ENCODE measurements at places on chromosomes 2 and 18.

DNA sequence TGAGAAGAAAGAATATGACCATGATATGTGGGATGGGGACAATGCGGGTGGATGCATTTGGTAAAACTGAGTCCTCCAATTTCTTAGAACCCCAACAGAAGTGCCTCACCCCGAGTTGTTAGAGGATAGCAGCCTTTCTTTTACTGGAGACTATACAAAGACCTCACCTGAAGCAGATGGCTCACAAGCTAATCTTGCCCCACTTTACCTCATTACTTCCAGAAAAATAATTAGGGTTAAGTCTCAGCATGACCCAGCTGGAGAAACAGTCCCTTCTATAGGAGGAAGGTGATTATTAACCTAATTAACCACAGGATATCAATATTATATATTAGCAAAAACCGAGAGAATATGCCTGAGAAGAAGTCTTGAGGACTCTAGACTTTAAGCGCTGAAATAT lies 128.4 kb downstream of the PDE1A start:
- DNase-seq, result no peak

- DNase-seq, result no peak
Observed at GRCh38 chr2:238831177-238831576, 16.7 kb upstream of the TWIST2 start.

DNA sequence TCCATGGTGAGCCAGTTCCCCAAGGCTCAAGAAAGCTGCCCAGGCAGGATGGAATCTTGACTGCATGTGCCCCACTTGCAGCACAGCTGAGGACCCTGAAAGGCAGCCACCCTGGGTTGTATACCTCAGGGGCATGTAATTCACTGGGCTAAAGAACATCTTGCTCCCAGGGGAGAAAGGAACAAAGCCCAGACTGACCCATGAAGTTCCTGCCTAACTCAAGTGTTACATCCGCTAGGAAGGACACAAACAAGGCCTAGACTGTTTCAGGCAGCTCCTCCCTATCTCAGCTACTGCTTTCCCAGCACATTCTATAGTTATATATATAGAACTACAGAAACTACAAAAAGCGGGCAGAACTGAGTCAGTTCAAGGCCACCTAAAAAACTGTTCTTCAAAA lies 69.0 kb downstream of the RBM43 start:
- DNase-seq, result no peak

- no peak for DNase-seq
Observed at GRCh38 chr2:182088681-182089320, 103.1 kb downstream of the PPP1R1C start.

DNA sequence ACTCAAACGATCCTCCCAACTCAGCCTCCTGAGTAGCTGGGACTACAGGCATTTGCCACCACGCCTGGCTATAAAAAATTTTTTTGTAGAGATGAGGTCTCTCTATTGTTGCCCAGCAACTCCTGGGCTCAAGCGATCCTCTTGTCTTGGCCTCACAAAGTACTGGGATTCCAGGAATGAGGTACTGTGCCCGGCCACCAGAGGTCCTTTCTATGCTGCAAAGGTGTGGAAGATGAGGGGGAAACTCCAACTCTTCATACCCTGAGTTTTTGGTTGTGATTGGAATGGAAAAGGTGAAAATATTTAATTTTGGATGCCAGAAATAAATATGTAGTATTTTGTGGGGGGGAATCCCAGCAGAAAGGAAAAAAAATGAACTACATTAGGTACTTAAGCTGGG lies 36.0 kb downstream of the MRPL33 start:
- DNase-seq, result no peak

DNA sequence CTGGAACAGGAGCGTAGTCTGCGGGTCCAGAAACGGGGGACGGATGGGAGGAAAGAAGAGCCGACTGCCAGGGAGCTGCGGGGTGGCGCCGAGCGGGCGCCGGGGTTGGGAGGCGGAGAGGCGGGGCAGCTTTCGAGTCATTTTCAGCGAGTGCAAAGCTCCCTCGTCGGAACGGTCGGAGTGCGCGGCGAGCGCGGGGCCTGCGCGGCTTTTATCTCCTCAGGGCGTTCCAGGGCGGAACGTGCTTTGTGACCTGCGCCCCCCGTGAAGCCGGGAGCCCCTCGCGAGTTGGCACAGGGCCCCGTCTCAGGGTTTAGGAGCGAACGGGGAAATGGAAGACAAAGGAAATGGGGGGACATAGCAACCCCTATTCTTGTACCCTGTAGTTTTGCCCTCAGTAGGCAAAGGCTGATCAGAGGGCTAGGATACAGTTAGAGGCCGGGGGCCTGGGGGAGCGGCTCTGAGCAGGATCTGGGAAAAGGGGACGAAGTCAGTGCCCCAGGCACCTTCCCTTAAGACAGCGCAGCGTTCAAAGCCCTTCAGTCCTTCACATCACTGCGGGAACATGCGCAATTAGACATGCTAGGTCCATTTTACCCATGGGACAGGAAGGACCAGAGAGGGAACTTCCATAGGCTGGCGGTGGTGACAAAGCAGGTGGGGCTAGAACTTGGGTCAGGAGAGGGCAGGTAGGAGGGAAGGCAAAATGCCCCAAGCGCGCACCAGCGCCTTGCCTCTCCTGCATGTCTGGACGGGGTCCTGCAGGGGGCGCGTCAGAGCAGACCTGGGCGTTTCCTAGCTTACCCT lies 60.1 kb upstream of the IL1RL1 start:
- DNase-seq, result no peak

DNA sequence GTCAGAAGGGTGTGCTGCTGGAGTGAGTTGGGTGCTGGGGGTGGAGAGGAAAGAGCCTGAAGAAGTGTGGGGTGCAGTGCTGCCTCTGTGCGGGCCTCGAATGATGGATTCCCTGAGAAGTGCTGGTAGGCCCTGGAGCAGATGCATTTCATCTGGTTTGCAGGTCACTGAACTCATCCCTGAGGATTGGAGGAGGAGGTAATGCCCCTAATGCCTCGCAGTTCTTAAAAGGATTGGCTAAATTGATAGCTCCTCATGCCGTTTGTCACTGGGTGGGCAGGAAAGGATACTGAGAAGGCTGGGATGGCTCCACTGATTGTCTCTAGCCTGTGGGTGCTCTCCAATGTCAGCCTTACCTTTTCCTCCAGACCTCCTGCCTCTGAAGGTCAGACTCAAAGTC lies 74.1 kb downstream of the CTIF start:
- DNase-seq, result no peak

- DNase-seq, result no peak
Observed at GRCh38 chr2:54783349-54783748, 59.9 kb downstream of the EML6 start.

DNA sequence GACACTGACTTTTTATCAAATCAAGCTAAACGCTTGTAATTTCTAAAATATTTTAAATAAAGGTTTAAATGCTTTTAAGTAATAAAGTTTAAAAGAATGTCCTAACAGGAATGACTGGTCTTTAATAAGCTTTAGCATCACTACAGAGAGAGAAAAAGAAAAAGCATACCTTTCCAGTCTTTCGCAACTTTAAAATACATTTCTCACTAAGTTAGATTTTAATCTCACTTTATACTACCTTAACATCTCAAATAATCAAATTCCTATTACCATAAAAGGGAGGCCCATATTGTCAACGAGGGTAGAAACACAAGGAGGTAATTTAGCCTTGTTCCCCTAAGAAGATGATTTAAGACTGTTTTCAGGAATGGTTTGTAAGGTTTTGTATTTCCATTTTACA lies 80.7 kb downstream of the STRN start:
- no peak for DNase-seq

DNA sequence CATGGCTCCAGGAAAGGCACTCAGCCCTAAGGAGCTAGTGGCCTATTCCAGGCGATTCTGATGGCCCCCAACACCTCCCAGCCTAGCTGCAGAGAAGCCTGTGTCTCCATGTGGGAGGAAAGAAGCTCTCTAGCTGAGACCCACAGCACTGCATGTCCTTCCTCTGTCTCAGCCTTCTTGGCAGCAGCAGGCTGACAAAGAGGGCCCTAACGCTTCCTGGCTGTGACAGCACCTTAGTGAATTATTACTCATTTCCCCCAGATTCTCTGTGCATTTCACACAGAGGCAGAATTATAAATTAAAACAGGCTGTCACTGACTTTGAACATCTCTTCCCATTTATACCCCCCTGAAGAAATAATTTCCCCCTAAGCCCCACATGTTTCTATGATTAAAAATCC lies 206.8 kb downstream of the CLIP4 start:
- DNase-seq, result no peak

DNA sequence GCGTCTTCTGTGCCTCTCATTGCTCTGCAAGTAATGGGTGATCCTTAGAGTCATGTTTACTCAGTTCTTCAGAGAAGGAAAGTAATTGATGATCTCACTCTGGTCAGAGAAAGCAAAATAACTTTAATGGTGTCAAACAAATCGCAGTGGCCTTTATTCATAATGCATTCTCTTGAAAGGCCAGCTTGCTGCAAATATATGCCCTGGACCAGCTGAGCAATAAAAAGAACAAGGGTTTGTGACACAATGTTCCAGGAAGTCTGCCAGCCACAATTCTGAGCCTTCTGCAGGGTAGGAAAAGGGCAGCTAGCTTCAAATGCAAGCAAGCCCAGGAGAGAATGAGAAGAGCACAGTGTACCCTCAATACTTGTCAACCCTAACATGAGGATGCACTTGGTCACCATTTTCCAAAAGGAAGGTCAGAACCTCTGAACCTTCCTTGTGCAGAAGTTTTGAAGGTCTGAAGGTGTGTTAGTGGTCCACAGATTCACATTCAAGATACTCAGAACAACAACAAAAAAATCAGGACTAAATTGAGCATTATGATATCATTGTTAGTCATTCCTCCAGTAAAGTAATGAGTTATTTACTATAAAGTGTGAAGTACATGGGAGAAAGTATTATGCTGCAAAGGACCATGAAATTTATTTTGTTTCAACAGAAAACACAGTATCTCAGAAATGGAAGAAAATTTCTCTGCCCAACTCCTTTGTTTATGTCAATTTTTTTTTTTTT lies 355.6 kb downstream of the PAX3 start:
- DNase-seq, result no peak
